T-helper 9 cell (primary cell): ENCODE measurements at places on chromosomes 2 and 18.

- no peak for DNase-seq
Measured at GRCh38 chr2:224442071-224442967, 40.4 kb upstream of the FAM124B start.

GRCh38 chr2:228700638-228701037, 519.2 kb upstream of the SPHKAP start:
- no peak for DNase-seq

GRCh38 chr18:56921896-56922480, 224.9 kb upstream of the BOD1L2 start:
- DNase-seq = no peak

GRCh38 chr2:100113990-100114433, 28.4 kb downstream of the AFF3 start:
- DNase-seq = no peak

GRCh38 chr2:239691720-239692119, 290.9 kb upstream of the HDAC4 start:
- no peak for DNase-seq

DNA sequence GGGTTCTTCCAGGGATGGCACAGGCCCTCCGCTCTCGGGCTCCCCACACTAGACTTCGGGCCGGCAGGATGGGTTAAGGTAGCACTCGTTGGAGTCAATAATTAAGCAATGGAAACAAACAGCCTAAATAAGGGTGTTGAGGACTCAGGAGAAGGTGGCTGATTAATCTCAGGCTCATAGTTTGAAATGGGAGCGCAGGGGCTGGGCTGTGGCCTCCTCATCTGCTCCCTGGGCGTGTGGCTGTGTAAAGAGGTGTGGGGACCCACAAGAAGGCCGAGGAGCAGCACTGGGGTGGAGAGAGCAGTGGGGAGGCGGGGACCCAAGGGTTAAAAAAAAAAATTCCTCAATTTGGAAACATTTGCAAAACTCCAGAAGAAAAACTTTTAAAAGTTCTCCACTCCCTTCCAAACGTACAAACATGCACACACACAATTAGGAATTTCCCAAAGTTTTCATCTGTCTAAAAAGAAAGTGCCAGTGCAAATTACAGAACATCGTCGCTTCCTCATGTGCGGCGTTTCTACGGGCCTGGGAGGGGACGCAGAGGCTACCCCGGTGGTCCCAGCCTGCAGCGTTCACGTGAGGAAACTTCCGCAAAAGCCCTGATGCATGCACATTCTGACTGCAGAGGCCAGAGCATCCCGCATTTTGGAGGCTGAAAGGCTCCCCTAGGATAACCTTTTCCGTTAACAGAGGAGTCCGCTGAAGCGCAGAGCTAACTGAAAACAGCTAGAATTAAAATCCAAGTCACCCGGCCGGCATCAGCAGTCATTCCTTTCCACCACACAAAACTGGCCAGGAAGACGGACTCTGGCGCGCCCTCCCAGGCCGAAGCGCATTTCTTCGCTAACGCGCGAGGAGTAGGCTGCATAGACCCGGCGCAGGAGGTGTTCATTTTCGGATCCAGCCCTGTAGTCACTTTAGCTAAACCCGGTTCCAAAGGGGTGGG, 1.0 kb upstream of the TUBB6 start:
- DNase-seq = no peak
